HTR-8/SVneo (cell line): ENCODE measurements at places on chromosomes 5 and 9.

- DNase-seq = no peak
Observed at GRCh38 chr9:110008663-110009062, 199.3 kb downstream of the C9orf152 start.

- DNase-seq = no peak
Observed at GRCh38 chr5:616484-617039, 4.4 kb downstream of the CEP72 start.

DNA sequence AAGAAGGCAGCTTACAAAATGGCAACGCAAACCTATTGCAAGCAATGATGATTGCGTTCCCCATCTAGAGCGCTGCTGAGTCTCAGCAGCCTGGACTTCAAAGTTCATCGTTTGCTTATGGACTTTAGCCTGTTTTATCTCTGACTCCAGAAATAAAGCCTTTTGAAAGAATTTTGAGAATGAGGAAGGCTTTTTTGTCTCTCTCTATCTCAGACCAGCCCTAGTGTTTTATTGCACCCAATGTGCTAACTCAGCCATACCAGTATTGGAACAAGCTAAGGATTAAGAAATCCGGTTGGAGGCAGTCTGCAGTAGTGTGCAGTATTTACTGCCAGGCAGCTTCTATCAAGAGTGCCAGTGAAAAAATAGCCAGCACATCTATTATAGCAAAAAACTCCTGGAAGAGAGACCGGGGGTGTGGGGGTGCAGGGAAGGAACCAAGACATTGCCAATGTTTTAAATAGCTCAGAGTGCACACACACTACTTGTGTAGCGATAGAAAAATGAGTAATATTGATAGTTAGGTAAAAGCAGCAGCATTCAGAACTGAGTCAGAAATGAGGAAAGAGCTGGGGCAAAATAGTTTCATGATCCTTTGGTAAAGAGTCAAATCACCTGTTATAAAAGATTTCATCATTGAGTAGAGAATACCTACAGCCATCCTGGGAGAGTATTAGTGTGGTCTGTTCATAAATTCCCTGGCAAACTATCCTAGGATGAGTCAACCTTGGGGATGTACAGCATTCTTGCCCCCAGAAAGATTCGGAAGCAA, 219.0 kb downstream of the ZNF608 start:
- no peak for DNase-seq

- no peak for DNase-seq
Observed at GRCh38 chr5:98898743-98899142, 30.1 kb downstream of the CHD1 start.

GRCh38 chr5:36276864-36277263, 24.8 kb downstream of the RANBP3L start:
- no peak for DNase-seq

DNA sequence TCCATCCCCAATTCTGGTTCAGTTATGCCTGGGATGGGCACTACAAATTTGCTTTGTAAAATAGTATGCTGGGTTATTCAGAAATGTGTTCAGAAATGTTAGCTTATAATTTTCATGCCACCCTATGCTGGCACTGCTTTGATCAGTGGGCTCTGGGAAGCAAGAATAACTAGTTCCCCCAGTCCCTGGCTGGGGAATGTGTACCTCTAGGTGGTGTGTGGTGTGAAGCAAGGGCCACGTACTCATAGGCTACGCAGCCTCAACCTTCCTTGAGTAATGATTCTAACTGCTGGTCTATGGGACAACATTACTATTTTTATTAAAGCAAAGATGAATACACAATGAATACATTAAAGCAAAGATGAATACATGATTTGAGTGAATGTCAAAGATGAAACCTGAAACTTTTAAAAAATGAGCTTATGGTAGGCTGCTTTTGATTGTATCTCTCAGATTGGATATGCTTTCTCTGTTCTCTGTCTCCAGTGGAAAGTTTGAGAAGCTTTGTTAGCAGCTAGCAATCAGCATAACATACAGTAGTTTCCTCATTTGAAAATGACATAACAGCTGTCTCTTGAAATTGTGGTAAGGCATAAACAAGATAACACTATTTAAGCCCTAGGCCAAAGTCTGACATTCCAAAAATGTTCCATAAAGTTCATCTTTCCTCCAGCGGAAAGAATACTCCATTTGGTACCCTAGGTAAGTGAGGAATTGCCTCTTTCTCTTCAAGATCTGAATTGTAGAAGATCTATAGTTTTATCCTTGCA, 174.7 kb upstream of the NFIB start:
- DNase-seq = no peak

DNA sequence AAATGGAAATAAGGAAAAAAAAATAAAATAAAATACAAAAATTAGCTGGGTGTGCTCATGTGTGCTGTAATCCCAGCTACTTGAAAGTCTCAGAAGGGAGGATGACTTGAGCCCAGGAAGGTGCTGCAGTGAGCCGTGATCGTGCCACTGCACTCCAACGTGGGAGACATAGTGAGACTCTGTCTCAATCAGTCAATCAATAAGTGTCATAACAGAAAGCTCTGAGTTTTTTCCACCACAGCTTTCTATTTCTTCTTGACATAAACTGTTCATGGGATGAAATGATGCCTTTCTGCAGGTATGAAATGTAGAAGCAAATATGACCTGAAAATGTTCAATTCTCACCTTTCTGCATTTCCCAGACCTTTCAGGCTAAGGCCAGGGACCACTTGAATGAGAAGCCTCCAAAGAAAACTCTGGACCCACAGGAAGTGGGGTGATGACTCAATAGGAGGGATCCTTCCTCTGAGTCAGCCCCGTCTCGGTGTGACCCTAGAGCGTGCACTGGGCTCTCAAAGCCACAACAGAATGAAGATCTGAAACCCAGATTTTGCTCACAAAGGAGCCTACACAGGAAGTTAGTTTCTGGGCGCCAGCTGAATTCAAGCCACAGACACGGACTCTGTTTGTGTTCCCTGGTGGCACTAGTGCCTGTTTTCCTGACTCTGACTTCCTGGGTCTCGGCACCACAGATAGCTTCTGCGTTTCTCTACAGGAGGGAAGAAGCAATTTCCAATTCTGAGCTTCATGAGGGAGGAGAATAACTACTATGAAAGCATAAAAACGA, 62.0 kb downstream of the ANKH start:
- peak; percentile 89 for DNase-seq

- no peak for DNase-seq
Observed at GRCh38 chr9:4935001-4935672, 49.9 kb upstream of the JAK2 start.

DNA sequence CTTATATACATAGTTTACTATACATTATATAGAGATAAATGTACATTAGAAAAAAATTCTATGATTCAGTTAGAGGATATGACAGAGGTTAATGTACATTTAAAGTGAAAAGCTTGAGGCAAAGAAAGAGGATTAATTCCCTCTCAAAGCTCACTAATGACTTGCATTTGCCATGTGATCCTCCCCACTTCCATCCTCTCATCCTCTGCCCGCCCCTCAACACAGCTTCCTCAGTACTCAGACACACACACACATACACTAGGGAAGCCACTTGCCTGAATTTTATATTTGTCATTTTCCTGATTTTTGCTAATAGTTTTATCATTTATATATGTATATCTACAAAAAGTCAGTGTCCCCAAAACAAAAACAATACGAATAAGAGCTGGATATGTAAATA, 764.5 kb downstream of the EFNA5 start:
- no peak for DNase-seq

DNA sequence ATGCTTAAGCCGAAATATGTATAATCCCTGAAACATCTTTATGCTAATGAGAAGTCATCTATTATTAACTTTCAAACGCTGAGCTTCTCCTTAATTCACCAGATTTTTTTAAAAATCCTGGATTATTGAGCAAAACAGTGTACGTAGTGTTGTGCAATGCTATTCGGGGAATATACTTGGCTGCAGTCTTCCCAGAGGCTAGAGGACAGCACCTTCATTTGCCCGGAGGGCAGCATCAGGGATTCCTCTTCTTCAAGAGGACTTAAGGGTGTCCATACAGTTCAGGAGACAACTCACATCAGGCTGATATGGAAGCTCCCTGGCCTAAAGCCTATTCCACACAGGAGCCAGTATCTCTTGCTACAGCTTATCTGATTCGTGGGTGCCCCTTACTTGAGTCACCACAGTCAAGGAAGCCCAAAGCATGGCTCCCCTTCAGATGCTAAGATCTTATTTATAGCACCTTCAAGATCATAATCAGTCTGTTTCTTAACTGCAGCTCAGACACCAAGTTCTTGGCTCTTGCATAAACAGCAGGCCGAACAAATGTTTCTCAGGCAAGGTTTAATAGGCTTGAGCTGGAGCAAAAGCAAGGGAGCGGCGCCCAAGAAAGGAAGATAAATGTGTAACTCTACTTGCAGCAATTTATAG, 29.4 kb downstream of the NUTM2F start:
- DNase-seq = no peak

DNA sequence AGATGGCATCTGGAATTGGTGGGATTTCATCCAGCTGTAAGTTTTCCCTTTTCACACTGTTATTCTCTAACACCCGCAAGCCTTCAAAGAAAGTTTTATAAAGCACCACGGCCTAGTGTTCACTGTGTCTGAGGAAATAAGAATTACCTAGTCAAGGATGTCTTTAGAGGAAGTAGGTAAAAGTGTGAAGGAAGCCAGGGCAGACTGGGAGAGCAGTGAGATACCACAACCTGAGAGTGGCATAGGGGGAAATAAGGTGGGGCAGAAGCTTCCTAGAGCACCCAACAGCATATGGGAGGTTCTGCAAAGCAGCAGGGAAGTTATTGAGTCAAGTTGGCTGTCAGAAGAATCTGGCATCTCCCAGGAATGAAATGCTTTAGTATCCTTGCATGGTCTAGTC, 241.2 kb downstream of the CETN3 start:
- no peak for DNase-seq

DNA sequence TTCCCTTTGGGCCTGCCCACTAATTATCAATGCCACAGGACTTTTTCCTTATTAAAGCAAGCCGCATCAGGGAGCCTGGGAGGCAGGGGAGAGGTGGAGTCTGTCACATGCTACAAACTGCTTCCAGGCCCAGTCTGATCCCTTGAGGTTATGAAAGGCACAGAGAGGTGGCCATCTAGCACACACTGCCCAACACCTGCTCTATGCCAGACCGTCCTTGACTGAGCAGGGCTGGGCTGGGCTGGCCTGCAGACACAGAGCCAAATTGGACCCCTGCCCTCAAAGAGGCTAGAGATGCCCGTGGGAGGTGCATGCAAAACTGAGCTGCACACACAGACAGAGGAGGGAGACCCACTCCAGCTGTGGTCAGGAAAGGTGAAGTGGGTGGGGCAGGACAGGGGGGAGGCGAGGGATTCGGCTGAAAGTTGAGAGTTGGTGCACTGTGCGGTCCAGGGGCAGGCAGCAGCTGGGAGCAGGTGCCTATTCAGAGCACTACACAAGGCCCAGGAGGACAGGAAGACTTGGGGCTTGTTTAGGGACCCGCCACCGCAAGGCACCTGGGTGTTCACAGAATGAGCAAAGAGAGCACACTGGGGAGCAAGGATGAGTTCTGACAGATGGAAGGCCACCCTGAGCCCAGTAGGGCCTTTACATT, 36.4 kb upstream of the TCF7 start:
- no peak for DNase-seq

GRCh38 chr5:14900693-14901461, 29.3 kb upstream of the ANKH start:
- no peak for DNase-seq

DNA sequence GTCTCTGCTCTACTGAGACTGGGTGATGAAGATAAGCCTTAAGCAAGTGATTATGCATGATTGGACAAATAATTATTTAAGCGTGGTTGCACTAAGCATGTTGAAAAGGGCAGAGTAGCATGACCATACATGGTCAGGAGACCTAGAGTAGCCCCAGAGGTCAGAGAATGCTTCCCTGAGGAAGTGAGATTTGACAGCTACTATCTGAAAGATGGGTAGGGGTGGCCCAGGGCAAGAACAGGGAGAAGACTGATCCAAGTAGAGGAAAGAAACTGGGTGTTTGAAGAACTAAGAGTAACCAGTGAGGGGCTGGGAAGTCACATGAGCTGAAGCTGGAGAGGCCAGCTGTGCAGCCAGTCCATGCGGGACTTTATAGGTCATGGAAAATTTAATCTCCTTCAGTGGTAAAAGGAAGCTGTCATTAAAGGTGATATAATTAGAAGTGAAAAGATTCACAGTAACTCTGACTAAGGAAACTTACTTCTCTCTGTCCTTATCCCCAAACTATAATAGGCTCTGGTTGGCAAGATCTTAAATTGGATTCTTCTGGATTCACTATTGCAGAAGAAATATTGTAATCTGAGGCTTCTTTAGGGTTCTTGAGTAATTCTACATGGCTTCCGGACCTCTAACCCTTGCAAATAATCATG, 35.2 kb downstream of the YIPF5 start:
- DNase-seq = no peak

- no peak for DNase-seq
Observed at GRCh38 chr5:175494264-175495183, 16.2 kb downstream of the SFXN1 start.

DNA sequence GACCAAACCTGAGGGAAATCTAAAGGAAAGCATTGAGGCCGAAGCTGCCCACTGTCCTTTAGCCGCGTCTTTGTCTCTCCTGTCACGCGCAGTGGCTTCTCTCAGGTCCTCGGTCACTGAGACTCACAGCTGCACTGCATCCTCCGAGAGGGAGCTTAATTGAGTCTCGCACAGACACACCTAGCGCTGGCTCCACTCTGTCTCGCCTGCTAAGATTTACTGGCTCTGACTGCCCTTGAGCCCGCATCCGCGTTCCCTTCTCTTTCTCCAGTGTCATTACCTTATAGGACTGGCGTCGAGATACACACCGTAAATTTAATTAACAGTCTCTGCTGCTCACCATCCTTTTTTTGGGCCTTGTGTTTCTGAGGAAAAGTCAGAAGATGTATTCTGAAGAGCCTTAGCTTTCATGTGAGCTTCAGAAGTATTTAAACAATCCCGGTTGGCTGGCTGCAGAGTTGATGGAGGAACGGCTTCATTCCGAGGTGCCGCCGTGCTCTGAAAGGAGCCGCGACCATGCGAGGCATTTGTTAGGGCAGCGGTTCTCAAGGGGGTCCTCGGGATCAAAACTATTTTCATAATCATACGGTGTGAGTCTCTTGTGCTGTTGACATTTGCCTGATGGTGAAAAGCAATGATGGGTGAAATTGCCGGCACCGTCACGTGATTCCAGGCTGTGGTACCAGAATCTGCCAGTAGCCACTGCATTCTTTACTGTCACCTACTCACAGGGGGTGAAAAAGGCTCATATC, 58.3 kb downstream of the GPR107 start:
- no peak for DNase-seq

DNA sequence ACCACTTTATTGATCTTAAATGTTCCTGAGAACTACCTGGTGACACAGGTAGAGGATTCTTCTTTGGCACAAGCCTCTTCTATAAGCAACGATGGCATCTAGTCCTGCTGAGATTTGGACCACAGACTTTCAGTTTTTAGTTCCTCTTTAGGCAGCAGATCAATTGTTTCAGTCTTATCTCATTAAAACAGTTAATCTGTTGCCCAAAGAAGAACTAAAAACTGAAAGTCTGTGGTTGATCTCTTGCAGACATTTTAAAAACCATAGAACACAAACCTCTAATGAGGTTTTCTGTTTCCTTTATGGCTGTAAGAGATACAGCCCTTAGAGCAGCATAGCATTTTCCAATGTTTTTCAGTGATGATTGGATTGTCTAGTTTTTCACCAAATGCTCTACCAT, 480.9 kb downstream of the MTRR start:
- no peak for DNase-seq
